ENCODE measurements at places on chromosomes 7 and 10. TPM values are rescaled to one million over a fixed set of nuclear protein-coding genes. Genes with fewer than 3 reads are reported as not detected.

PTF1A gene
- not detected for total RNA-seq

CALN1 gene
- under 0.01 TPM for total RNA-seq

SPDYE2B gene
- total RNA-seq, result not detected

GHRHR gene
- total RNA-seq, result not detected
